ENCODE measurements at places on chromosomes 5 and 9. TPM values are rescaled to one million over a fixed set of nuclear protein-coding genes. Genes with fewer than 3 reads are reported as not detected.

- DNase-seq: no peak
Measured at GRCh38 chr9:3507395-3508077, 18.3 kb downstream of the RFX3 start.

- DNase-seq: no peak
Measured at GRCh38 chr9:116377179-116377798, 223.7 kb downstream of the PAPPA start.

DNA sequence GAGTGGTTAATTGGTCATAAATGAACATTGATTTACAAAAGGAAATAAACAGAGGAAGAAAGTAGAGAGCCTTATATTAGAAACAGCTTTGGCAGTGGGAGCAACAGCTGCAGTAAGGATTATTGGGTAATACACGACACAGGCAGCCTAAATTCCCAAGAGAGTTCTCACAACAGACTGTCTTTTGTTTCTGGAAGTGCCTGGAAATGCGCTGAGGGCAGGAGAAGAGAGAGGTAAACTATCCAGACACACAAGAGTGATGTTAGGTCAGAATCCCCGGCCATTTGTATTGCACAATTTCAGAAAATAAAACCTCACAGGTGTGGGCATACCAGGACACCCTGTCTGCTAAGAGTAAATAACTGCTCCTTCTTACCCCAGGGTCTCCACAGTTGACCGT lies 450.4 kb upstream of the CTNND2 start:
- DNase-seq: no peak

Gene SLC4A9
- not detected for total RNA-seq

Gene KIF12
- 0.93 TPM for total RNA-seq

Gene S100Z
- total RNA-seq: not detected

Gene TRIM52
- 15.7 TPM for total RNA-seq

- no peak for DNase-seq
Measured at GRCh38 chr5:143029293-143029692, 259.1 kb downstream of the ARHGAP26 start.

Gene SLC25A2
- total RNA-seq: 1.9 TPM

Gene GABBR2
- 116 TPM for total RNA-seq

- no peak for DNase-seq
Measured at GRCh38 chr9:70880535-70880934, 240.9 kb downstream of the TRPM3 start.

DNA sequence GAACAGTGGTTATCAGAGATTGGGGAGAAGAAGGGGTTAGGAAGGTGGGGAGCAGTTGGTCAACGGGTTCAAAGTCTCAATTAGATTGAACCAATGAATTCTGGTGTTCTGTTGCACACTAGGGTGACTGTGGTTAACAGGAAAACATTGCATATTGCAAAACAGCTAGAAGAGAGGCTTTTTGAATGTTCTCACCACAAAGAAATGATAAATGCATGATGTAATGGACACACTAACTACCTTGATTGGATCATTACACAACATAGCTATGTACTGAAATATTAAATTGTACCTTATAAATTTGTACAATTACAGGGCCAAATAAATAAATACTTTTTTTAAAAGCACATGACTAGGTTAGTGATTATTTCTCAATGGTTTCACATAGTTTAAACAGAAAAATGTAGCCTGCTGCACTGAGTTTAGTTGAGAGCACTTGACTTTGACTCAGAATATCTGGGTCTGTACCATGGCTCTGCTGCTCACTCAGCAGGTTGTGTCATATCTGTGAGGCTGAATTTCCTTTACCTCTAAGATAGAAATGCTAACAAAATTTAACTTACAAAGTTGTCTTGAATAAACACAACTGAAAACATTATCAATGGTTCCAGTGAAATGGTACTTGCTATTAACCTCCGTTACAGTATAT lies 30.4 kb downstream of the NUDT12 start:
- DNase-seq: no peak

- DNase-seq: no peak
Measured at GRCh38 chr5:147388184-147389108, 121.4 kb downstream of the DPYSL3 start.

DNA sequence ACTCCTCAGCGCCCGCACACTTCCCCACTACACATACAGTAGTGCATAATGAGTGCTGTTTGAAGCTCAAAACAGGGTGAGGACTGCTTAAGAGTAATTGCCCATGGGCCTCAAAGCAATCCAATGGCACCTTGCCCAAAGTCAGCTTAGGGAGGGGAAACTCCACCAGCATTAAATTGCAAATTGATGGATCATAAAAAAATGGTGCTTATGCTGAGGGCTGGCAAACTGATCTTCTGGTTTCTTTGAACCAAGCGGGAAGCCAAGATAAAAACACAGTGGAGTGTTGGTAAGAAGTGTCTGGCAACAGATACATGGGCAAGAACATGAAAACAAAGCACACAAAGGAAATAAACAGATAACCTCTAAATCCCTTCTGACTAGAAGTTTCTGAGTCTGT lies 28.0 kb downstream of the TLE1 start:
- DNase-seq: no peak

Gene SH3RF2
- not detected for total RNA-seq

GRCh38 chr5:86175224-86175623 lies 442.5 kb upstream of the COX7C start:
- DNase-seq: no peak

Gene PGM5
- total RNA-seq: not detected

DNA sequence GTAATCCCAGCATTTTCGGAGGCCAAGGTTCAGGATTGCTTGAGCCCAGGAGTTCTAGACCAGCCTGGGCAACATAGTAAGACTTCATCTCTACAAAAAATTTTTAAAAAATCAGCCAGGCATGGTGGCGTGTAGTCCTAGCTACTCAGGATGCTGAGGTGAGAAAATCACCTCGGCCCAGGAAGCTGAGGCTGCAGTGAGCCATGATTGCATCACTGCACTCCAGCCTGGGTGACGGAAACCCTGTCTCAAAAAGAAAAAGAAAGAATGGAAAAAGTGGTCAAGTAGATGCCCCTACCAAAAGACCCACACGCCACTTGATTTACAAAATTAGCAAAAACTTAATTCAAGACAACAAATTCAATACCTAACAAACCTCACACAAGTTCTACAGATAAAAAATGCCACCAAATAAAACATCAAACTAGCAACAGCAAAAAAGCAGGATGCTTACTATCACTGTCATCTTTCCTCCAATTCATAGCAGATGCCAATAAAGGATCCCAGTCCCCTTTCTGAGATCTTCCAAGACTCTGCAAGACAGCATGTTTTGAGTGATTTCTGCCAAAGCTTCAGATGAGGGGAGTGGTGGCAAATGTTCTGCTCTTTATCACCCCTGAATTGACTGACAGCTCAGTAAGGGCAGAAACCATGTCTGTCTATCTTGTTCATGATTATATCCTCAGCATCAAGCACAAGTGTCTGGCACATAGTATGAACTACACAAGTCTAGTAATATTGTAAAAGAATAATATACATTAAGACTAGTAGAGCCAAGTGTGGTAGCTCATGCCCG lies 34.2 kb upstream of the TESK1 start:
- DNase-seq: no peak

- peak; percentile 44 for DNase-seq
Measured at GRCh38 chr9:130660683-130661450, 3.5 kb upstream of the PRDM12 start.

- DNase-seq: no peak
Measured at GRCh38 chr5:160192424-160192823, 36.9 kb upstream of the FABP6 start.

- no peak for DNase-seq
Measured at GRCh38 chr5:23639326-23639725, 131.9 kb downstream of the PRDM9 start.

DNA sequence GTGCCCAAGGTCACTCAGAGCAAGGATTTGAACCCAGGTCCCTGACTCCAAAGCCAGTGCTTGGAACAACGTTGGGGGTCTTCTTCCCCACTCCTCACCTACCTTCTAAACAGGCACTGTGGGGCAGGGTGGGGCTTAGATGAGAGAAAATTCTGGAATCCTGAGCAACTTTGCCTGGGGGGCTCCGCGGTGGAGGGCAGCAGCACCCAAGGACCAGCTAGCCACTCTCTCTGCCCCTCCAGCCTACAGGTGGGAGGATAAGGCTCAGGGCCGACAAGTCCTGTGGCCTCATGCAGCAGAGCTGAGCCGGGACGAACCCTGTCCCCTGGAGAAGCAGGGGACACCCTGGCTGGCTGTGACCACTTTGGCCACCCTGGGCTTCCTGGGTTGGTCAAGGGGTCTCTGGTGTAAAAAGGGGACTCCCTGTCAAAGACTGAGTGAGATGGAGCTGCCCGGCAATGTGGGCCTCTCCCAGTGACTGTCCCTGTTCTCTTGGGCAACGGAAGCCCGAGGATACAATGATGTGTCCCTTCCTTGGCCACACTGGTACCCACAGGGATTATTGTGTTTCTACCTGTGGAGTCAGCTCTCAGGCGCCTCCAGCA lies 26.5 kb downstream of the CEL start:
- DNase-seq: no peak

DNA sequence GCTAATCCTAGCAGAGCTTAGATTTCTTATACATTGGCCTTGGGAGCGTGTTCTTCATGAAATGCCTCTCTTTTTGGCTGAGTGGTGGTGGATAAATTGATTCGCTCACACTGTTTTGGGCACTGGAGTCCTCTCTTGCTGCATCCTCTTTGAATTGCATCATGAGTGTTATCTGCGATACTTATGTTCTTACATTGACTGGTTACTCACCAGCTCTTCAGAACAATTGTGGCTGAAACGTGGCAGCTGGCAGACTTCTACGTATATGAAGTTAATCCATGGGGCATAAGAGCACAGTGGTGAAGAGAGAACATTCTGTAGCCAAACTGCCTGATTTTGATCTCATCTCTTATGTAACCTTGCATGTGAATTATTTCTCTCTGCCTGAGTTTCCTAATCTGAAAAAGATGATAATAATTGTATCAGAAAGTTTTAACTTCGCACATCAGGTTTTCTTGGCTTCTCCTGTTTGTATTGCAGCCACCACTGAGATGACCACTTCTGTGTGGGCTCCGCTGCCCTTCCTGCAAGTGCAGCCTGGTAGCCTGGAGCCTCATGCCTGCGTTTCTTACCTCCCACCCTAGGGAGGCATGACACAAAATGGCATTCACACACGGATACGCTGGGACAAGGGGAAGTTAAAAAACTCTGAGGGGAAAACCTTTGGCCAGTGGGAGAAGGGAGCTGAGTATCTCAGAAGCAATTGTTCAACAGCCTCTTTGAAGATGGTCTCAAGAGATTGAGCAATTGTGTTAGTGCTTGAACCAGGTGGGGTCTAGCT lies 295.2 kb downstream of the ARHGAP26 start:
- DNase-seq: no peak

DNA sequence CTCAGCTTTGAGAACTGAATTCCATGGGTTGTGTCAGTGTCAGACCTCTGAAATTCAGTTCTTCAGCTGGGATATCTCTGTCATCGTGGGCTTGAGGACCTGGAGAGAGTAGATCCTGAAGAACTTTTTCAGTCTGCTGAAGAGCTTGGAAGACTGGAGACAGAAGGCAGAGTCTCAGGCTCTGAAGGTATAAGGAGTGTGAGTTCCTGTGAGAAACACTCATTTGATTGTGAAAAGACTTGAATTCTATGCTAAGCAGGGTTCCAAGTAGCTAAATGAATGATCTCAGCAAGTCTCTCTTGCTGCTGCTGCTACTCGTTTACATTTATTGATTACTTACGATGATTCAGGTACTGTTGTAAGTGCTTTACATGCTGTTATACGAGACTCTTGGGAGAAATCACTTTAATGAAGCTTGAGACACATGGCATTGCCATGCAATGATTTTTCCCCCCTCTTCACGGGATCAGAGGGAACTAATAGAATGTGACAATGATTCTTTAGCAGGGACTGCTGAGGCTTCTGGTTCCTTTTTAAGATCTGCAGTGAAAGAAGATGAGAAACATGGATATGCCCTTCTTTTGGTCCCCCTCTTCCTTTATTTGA lies 63.8 kb downstream of the PTTG1 start:
- DNase-seq: no peak

GRCh38 chr9:120353506-120353905 lies 226.5 kb downstream of the CDK5RAP2 start:
- no peak for DNase-seq

Gene ZBTB26
- 10.2 TPM for total RNA-seq

Gene OR13C3
- total RNA-seq: not detected

GRCh38 chr9:79492092-79493009 lies 79.4 kb upstream of the TLE4 start:
- DNase-seq: no peak

Gene ORM1
- not detected for total RNA-seq

Gene DPP7
- 30.8 TPM for total RNA-seq

DNA sequence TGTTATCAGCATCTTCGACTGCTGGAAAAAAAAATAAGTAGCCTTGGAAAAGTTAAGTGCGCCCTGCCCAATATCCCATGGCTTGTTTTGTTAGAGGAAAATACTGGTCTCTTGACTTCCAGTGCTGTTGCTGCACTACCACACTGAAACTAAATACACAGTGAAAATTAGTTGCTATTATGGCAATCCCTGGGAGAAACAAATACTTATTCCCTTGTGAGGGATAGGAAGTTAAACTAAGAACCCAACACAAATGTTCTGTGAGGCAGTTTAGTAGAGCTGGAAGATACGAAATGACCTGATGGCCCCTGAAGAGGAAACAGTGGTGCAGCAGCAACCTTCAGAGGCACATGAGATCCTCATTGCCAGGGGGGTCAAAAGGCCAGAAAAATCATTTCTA lies 164.0 kb downstream of the ARL15 start:
- no peak for DNase-seq

Gene CDH6
- 178 TPM for total RNA-seq

- DNase-seq: no peak
Measured at GRCh38 chr5:94485067-94485466, 133.3 kb downstream of the KIAA0825 start.

GRCh38 chr9:83557317-83557716 lies 19.1 kb upstream of the FRMD3 start:
- DNase-seq: no peak

Gene BASP1
- total RNA-seq: 832 TPM

DNA sequence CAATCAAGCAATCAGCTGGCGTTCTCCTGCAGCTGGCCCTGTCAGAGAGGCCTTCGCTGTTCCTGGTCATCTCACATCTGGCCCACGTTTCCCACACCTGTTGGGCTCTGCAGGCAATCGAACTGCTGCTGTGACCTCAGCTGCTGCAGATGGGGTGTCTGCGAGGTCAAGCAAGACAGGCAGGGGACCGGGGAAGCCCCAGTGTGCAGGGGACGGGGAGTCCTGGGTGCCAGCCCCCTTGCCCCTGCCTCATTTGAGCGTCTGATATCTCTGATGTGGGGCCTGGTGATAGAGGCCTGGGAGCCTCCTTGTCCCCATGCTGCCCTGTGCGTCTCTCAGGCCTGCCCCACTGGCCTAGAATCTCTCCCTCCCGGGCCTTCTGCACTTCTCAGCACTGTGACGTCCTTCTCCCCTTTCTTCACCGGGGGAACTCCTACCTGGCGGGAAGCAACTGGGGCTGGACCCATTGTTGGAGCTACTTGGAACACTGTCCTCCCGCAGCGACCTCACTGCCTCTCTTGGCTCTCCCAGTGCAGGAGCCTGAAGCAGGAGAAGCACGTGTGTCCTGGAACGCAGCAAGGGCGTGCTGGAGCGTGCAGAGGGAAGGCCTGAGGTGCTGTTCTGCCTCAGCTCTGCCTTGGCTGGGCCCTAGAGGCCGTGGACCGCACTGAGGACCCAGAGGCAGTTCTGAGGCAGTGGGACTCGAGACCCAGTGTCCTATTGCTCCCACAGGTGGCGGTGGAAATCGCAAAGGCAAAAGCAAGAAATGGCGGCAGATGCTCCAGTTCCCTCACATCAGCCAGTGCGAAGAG lies 3.9 kb downstream of the GRK6 start:
- no peak for DNase-seq

Gene MEGF9
- total RNA-seq: 25.4 TPM

GRCh38 chr5:176440927-176441706 lies 7.1 kb upstream of the FAF2 start:
- no peak for DNase-seq

All from glutamatergic neuron (in vitro differentiated cells).